Stimulated activated CD4-positive, alpha-beta T cell treated with anti-CD3 and anti-CD28 coated beads, Interleukin-1b, Interleukin-23, amount 100 ng/mL, for 1 hour (primary cell): ENCODE measurements at places on chromosomes 1 and 21.

DNA sequence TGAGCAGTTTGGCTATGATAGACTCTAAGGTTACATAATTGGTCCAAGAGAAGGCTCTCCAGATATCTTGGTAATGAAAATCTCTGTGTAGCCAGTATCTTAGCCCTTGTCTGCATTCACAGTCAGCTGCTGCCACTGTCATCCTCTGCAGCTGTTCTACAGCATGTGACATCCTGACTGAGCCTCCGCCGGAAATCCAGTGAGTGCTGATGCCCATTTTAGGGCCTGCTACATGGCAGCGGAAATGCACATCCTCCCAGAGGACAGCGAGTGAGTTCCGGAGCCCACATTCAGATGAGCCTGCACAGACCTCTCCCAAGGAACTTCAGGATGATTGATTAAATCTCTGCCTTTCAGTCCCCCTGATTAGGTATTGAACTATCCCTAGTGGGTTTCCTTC is 237.1 kb downstream of the HHIPL2 start:
- no peak for DNase-seq

GRCh38 chr1:46130606-46131005 is 1.8 kb downstream of the PIK3R3 start:
- no peak for DNase-seq

- no peak for DNase-seq
Observed at GRCh38 chr1:200075522-200075921, 48.0 kb downstream of the NR5A2 start.

DNA sequence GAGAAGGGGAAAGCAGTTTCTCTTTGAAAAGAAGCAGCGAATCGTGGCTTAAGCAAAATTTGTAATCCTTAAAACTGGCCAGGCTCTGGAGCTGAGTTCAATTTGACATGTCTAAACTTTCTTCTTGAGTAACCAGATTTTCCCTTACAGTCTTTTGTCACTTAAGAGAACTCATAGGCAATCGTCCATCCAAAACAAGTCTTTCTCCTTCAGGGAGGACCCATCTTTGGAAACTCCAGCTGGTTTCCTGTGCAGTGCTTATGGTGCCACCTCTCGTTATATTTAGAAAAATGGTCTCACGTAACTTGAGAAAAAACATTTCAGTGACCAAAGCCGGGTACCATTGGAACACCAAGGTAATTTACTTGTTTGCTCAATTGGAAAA is 1.8 kb upstream of the PTTG1IP start:
- DNase-seq = no peak

GRCh38 chr1:209876078-209876800 is 48.5 kb downstream of the UTP25 start:
- no peak for DNase-seq

- no peak for DNase-seq
Observed at GRCh38 chr1:225021037-225021436, 91.6 kb downstream of the DNAH14 start.

DNA sequence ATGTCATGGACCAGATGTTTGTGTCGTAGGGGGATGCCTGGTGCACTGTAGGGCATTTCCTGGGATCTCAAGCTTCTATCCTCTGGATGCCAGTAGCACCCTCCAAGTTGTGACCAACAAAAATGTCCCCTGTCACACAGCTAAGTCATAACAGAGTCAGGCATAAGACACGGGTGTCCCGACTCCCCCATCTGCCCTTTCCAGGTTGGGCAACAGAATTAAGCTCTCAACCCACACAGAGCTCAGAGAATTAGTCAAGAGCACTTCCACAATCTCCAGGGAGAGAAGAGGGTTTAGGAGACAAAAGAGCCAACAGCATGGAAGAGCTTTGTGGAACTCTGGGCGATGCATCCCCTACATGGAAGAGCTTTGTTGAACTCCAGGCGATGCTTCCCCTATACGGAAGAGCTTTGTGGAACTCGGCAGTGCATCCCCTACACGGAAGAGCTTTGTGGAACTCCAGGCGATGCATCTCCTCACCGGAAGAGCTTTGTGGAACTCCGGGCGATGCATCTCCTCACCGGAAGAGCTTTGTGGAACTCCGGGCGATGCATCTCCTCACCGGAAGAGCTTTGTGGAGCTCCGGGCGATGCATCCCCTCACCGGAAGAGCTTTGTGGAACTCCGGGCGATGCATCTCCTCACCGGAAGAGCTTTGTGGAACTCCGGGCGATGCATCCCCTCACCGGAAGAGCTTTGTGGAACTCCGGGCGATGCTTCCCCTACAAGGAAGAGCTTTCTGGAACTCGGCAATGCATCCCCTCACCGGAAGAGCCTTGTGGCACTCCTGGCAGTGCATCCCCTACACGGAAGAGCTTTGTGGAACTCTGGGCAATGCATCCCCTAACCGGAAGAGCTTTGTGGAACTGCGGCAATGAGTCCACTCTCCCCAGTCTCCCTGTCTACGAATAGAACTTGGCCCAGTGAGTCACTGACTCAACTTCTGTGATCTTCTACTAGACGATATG is 422.7 kb downstream of the KIF26B start:
- no peak for DNase-seq

GRCh38 chr1:12456979-12457378 is 161.0 kb downstream of the DHRS3 start:
- DNase-seq = no peak

- no peak for DNase-seq
Observed at GRCh38 chr21:35988416-35989137, 71.7 kb downstream of the SETD4 start.

DNA sequence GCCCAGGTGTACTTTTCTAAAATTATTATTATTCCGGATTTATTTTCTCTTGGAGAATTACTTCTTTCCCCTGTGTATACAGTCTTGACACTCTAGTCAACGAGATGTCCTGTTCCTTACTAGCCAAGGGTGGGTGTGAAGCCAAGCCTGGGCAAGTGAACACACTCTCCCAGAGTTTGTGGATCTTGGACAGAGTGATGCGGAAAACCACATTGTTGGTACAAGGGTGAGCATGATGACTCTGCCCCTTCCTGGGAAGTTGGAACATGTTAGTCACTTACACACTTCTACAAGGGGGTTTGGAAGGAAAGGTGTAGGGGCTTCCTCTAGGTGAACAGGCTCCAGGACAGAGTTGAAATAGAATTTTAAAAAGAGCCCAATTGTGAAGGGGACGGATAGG is 20.0 kb upstream of the RD3 start:
- no peak for DNase-seq

- DNase-seq = no peak
Observed at GRCh38 chr1:11935057-11935412, 518 bp downstream of the PLOD1 start.

- no peak for DNase-seq
Observed at GRCh38 chr1:30514945-30515344, 208.4 kb downstream of the MATN1 start.

DNA sequence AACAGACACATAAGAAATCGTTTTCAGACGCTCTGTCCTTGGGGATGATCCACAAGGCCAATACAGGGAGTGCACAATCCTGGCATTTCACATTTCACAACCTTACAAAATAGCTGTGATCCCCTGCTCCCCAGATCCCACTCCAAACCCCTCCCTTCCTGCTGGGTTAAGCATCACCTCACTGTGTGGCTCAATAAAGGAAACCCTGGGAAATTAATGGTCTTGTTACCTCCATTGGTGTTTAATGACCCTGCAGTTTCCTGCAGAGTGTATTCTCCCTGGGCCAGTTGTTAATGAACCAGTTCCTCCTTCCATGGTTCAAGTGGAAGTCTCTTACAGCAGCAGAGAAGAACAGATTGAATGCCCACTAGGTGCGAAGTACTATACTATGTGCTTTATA is 334.7 kb downstream of the OMA1 start:
- DNase-seq = no peak

DNA sequence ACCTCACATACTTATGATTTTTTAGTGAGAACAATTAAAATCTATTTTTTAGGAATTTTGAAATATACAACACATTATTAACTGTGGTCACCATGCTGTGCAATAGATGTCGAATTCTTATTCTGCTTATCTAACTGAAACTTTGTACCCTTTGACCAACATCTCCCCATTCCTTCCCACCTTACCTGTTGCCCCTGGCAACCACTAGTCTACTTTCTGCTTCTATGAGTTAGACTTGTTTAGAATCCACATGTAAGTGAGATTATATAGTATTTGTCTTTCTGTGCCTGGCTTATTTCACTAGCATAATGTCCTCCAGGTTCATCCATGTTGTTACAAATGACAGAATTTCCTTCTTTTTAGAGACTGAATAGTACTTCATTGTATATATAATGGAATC is 168.3 kb downstream of the LBR start:
- no peak for DNase-seq

- no peak for DNase-seq
Observed at GRCh38 chr1:9503001-9503675, 36.1 kb upstream of the SLC25A33 start.

DNA sequence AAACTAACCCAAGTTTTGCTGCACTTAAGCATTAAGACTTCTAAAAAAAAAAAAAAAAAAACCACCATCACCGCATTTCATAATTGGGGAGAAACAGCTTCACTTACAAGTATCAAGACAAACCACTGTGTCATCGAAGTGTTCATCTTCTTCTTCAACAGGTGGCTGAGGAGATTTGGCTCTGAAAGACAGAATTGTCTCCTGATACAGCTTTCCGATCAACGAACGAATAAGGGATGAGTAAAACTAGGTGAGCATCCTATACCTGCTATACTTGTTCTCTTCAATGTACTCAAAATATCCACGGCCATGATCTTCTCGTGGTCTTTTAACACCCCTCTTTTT is 2.0 kb downstream of the HNRNPU start:
- DNase-seq = no peak

DNA sequence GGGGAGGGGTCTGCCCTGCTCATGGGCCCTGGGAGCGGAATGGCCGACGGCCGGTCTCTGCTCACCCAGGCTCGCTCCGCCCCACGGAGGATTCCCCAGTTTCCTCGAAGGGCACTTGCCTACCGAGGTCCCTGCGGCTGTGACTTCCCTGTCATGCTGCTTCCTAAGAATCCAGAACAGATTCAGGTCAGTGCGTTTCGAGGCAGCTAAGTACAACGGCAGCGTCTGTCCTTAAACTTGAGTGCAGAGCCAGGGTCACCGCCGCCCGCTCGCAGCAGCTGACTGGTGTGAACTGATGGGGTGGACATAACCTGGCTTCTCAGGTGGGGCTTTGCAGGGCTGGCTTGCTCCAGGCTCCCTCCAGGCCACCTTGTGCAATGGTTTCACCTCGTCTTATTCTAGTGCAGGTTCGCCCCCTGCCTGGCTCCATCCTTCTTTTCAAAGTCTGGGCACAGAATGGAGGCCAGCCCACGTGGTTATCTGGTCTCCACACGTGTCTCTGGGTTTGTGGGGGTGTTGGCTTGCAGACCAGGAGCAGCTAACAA is 7.6 kb upstream of the C1orf174 start:
- no peak for DNase-seq

DNA sequence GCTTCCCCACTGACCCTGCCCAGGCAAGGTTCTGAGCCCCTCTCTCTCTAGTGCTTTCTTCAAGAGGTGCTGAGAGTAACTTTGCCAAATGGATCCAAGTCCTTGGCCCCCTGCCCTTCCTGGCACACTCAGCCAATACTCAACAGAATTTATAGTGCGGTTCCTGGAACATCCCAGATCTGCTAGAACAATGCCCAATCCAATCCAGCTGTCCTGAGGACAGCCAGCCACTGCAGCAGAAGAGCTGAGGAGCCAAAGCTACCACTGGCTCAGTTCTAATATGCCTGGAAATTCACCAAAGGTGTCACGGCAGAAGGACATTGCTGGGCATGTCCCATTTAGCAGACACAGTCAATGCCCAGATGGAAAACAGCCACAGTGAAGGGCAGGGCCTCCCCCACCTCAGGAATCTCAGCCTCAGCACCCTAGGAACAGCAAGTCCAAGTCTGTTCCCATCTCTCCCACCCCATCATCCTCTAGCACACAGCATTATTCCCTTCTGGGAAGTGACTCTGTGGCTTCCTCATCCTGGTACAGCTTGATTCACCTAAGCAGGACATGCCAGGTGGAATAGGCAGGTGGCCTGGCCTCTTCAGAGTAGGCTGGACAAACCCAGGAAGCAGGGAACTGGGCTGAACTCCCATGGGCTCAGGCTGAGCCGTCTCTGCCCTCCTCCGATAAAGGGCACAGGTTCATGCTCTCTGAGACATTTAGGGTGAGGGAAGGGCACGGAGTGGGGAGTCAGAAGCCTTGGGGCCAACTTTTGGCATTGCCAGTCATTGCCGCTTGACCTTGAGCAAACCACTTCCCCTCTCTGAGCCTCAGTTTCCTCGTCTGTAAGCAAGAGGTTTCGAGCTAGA is 24.6 kb downstream of the PMVK start:
- no peak for DNase-seq

DNA sequence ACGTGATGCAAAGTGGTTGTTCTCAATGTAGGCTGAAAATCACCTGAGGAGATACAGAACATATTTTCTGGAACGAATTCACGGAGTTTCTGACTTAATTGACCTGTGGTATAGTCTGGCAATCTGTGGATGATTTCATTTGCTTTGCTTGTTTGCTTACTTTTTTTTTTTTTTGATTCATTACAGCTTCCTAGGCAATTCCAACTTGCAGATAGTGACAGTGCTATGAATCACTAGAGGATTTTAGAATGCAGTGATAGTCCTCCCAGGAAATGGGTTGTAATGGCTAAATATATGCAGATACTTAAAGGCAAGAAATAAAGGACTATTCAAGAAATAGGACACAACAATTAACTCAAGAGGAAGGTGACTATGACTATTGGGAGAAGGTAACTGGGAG is 1378.1 kb upstream of the PRMT6 start:
- no peak for DNase-seq

GRCh38 chr1:184033711-184034167 is 3.8 kb downstream of the COLGALT2 start:
- no peak for DNase-seq

DNA sequence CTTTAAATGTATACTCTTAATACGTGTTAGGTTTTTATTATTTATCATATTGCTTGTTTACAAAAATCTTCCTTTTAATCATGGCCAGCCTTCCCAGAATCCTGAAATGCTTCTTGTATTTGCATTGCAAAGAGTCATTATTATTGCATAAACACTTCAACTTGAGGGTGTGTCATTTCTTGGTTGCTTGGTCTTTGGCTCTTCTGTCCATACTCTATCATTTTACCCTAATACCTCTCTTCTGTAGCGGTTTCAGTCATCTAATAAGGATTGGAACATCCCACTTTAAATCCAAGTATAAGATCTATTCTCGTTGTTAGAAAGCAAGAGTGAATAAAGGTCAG is 200.6 kb upstream of the CACYBP start:
- DNase-seq = no peak

GRCh38 chr1:187374082-187374481 is 545.3 kb downstream of the PLA2G4A start:
- DNase-seq = no peak

DNA sequence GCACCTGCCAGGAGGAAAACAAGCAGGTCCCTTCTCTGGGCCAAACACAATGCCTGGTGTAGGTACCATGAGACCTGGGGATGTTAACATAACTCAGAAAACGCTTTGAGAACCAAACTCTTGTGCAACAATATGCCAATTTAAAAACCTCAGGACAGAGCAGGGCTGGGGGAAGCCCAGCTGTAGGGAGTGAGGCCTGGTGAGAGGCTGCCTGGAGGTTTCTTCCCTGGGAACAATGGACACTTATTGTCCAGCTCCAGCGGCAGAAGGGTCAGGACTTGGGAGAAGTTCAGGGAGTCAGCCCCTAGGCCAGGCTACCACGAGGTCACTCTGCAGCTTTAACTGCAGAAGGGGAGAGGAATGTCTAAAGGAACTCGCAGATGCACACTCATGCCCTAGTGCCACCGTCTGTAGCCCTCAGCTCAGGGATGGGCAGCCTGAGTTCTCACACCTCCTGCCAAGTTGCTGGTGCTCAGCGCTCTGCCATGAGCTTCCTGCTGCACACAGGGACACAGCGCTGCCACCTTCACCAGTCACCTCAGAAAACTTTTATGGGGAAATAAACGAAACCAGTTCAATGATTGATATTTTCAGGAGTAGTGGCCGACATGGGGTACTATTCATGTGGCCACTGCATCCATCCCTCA is 8.5 kb downstream of the GPR157 start:
- DNase-seq = no peak
